ENCODE measurements at places on chromosomes 4 and X.

DNA sequence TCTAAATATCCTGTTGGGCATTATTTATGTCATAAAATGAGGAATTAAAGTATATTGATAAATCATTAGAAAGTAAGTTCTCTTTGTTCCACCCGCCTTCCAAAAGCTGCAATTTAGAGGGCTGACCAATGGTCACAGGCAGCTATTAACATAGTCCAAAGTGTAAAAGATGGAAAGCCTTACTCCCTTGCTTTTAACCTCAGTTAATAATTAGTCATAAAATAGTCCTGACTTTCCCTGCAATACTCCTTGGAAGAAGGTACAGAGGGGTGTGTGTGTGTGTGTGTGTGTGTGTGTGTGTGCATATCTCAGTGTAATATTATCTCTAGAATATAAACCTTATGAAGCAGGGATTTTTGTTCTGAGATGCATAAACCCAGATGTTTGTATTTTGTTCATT lies 275.4 kb downstream of the FAT4 start:
- no peak for DNase-seq

DNA sequence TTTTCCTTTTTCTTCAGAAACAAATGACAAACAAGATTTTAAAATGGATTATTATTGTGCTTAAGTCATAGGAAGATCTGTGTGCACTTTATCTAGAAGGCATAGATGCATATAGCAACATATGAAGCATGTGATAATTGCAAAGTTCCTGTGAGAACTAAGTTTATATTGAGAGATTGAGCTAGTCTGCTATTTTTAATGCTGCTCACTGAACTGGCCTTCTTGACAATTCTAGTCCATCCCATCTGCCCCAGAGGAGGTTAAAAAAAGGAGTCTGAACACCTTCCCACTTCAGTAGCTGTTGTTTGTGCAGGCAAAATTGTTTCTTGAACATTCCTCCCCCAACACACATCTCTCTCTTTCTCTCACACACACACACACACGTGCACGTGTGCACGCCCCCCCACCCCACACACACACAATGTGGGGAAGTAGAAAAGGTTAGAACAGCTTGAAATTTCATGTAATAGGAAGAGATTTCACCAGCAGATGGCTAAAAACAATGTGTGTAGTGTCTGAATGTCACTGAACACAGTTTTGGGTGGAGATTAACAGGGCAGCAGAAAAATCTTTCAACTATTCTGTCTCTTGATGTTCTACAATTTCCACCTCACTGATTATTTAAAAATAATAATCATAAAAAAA lies 108.0 kb downstream of the GPM6A start:
- DNase-seq: no peak

DNA sequence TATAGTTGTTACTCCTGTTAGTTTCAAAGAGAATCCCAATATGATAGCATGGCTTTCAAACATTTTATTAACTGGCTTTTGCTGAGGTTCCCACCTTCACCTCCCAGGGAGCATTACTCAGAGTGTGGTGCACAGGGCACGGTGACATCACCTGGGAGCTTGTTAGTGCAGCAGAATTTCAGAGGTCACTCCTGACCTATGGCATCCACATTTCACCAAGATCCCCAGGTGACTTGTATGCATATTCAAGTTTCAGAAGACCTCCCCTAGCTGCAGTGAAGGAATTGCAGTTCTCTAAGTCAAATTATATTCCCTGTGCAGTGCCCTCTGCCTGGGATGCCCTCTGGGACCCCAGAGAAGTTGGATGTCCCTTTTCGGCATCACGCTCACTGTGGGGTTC lies 29.7 kb upstream of the LNX1 start:
- no peak for DNase-seq

DNA sequence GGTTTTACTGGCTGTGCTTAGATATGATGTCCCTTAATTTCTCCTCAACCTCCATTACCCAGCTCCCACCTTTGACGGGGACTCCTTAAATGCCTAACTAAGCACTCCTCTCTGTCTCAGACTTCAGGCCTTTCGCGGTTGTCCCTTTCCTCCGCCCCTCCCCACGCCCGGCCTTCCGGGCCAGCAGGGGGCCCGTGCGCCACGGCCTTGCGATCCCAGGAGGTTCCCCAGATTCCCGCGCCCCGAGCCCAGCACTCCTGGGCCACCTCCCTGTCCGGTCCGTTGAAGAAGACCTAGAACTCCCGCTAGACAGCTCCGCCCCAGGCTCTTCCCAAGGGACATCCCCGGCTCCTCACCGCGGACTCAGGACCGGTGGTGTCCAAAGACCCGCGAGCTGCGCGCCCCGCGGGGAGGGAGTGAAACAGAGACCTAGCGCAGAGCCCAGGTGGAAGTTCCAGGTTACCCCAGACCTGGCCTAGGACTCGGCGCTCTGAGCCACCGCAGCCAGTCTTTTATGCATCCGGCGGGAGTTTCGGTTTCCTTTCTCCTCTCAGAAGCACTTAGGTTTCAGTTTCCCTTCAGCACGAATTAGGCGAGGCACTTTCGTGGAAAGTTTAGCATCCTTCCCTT lies at the start of gene DDX60:
Gene DDX60, minus strand, starts transcription at position 487 of the 630 bp plus-strand sequence. CDS start 7,493 bp downstream, outside the sequence.
- peak; percentile 21 for DNase-seq

DNA sequence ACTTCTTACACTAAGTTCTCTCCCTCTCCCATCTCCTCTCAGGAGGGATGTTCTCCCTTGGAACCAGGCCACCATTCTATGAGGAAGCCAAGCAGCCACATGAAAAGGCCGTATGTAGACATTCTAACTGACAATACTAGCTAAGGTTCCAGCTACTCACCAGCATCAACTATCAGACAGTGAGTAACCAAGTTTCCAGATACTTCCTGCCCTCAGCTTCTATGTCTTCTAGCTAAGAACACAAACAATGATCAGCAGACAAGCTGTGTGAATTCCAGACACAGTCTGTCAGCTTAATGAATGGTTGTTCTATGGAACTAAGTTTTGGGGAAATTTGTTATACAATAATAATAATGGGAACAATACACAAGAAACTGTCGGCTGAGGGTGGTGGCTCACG lies 50.8 kb downstream of the SMIM14 start:
- DNase-seq: no peak

DNA sequence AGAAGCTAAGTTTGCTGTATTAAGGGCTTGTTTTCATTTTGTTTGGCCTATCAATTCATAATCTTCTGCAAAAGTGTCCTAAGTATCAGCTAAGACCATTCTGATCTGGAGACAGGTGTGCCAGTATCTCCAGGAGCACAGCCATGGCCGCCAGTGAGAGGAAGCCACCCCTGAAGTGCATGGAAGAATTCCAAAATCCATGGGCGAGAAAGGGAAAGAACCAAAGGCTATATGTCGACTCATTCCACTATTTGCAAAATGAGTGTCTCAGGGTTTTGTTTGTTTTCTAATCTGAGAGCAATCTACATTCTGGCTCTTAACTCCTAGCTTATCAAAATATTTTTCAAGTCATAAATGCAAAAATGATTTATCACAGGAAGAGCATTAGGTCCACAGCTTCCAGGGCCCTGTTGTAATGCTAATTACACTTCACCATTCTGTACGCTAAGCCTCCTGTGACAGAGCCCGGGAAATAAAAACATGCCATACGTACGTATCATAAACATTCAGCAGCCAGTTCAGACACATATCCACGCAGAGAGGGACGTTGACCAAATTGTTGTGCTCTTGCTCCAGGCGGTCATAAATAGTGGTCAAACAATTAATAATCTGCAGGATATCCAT lies 137.3 kb upstream of the FTHL17 start:
- no peak for DNase-seq

- DNase-seq: no peak
Measured at GRCh38 chr4:77950203-77950602, 87.6 kb downstream of the MRPL1 start.

DNA sequence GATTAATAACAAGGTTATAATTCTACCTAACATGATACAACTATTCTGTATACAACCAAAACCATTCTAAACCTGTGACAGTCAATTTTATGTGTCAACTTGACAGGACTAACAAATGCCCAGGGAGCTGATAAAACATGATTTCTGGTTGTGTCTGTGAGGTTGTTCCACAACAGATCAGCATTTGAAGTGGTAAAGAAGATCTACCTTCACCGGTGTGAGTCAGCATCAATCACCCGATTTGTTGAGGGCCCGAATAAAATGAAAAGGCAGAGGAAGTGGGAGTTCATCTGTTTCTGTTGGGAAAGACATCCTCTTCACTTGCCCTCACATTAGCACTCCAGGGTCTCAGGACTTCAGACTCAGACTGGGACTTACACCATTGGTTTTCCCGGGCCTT lies 187.9 kb downstream of the MAB21L2 start:
- no peak for DNase-seq

GRCh38 chr4:159366966-159367780 lies 264.3 kb downstream of the RAPGEF2 start:
- DNase-seq: no peak

DNA sequence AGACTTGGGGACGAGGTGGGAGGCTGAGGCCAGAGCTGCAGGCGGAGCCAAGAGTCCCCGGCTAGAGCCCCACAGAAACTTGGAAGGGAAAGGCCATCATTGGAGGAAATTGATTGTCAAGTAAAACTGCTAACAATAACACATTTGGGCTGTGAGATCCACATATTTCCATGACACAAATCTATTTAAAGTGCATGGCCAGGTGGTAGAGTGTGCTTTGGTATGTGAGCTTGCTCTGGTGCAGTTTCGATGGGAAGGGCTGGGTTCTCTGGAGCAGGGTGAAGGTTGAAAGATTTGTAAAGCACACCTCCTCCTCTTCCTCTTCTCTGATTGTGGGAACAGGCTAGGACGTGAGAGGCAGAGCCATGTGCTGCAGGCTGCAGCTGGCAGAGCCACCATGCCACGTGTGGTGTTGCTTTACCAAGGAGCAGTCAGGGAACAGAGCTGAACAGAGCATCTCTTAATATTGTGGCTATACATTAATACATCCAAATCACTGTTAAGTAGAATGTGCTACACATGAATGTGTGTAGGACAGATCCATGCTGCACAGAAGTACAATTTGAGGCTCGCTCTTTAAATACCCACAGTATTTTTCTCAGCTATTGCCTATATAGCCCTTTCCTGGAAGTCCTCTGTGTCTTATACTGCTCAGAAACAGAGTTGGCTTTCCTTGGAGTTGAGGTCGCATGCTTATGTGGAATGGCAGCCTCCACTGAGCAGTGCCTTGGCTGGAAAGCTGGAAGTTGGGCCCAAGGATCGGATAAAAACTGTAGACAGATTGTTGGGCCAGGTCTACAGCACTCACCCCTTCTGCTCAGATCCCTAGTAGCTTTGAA lies 37.7 kb downstream of the FHDC1 start:
- no peak for DNase-seq

DNA sequence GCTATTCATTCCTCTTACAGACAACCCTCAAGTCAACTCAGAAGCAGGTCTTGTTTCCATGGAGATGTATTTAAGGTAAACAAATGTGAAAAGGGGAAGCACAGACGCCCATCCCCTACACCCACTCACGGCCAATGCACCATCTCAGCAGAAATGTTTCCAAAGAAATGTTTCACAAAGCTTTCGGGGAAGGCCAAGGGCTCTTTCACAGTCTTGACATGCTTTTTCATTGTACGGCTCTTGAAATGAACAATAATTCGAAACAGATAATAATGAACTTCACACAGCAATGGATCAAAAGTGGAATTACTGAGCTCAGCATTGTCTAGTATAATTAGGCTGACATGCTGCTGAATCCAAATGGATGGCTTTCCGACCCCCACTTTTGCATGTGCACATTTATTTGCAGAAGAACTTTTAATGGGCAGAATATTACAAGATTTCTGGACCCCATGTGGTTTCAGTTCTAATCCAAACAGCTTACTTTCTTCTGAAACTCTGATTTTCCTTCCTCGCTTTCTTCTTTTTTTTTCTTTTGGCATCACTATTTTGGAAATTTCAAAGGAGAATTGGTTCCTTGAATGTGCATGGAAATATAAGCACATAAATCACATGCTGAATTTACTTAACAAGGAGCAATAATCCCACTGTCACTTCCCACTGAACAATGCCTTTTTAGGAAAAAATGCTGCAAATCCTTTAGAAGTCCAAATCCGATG lies 160.9 kb downstream of the SMIM20 start:
- no peak for DNase-seq

GRCh38 chrX:115232933-115233496 lies 881 bp downstream of the LRCH2 start:
- DNase-seq: no peak

DNA sequence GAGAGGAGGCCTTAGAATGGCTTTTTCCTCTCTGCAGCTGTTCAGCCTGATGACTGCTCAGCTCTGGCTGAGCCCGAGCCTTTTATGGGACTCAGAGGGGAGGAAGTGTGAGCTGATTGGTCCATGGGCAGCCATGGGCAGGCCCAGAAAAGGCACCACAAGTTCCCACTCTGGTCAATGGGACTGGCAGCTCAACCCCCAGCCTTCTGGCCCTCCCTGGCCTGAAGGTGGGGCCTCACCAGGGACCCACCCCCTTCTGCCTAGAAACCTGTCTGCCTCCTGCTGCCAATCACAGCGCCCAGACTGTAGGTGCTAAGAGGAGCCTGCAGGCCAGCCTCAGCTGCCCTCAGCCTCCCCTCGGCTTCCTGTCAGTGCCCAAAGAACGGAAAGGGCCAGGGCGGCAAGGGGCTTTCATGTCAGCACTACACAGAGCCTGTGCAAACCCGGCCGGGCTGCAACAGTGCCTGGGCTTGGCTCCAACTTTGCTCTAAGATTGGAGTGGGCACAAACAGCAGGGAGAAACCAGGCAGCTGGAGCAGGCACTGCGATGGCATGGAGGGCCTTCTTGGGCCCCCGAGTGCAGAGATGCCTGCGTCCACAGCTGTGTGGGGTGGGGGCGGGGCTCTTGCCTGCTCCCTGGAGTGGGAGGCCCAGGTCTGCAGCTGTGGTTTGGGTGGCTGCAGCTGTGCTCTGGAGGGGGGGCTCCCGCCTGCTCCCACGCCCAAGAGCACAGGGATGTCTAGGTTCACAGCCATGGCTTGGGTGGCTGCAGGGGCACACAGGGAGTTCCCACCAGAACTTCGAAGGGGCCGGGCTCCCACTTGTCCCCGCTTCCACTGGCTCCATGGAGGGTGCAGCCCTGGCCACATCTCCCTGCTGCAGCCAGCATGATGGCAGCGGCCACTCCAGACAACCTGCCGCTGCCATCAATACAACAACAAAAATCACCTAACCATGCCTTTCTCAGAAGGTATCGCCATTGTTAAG lies 92.6 kb downstream of the NXF2 start:
- DNase-seq: no peak

- DNase-seq: no peak
Measured at GRCh38 chr4:105122350-105122749, 24.3 kb upstream of the TET2 start.

GRCh38 chrX:1542994-1543725 lies 6.2 kb upstream of the P2RY8 start:
- DNase-seq: no peak

- DNase-seq: no peak
Measured at GRCh38 chr4:100870940-100871772, 353.3 kb upstream of the EMCN start.

- DNase-seq: no peak
Measured at GRCh38 chrX:13414006-13414647, 94.3 kb upstream of the ATXN3L start.

GRCh38 chr4:68272380-68272779 lies 26.9 kb upstream of the TMPRSS11B start:
- no peak for DNase-seq

DNA sequence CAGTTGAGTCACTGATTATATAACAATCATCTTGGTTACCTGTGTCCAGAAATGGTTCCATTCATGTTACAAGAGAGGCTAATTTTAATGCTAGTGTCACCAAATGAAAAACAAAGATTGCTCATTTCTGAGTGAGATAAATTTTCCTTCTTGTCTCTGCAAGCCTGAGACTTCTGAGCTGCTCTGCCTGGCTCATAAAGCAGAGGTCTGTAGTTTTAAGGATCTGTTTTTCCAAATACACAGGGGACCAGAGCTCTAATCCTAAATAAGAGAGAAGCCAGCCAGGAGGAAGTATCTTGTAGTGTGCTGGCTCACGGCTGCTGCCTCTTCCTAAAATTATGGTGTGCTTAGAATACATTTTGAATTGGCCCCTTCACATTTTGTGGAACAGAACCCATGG lies 42.6 kb downstream of the CLDN34 start:
- no peak for DNase-seq

All from NCI-H1436 treated with DMSO at 0.1 percent for 48 hours (cell line).